ENCODE measurements at places on chromosomes 3 and 15. TPM values are rescaled to one million over a fixed set of nuclear protein-coding genes. Genes with fewer than 3 reads are reported as not detected.

GRCh38 chr3:31502803-31503221 lies 29.9 kb upstream of the STT3B start:
- no peak overlapping the region for H3K27ac ChIP-seq
- DNase-seq = no peak
- H3K36me3 ChIP-seq = no peaks in the 10 kb centered on the region
- H3K4me1 ChIP-seq = peaks cover 20% of the 10 kb centered on the region
- no peak overlapping the region for H3K4me3 ChIP-seq

GRCh38 chr15:75763137-75763611 lies 50.5 kb upstream of the CSPG4 start:
- no peak overlapping the region for H3K27ac ChIP-seq
- H3K36me3 ChIP-seq = no peaks in the 10 kb centered on the region
- DNase-seq = no peak
- peaks cover 11% of the 10 kb centered on the region for H3K4me1 ChIP-seq
- no peaks in the 10 kb centered on the region for H3K27me3 ChIP-seq

GRCh38 chr15:48283396-48284145 lies 47.7 kb upstream of the DUT start:
- peaks cover 5% of the 10 kb centered on the region for H3K4me1 ChIP-seq
- no peak overlapping the region for H3K4me3 ChIP-seq
- peaks cover 12% of the 10 kb centered on the region for H3K27me3 ChIP-seq
- H3K27ac ChIP-seq = no peak overlapping the region
- no peak for DNase-seq

GRCh38 chr3:113261063-113261625 lies 49.8 kb downstream of the BOC start:
- no peak overlapping the region for H3K4me3 ChIP-seq
- DNase-seq = no peak
- H3K27me3 ChIP-seq = peaks cover 15% of the 10 kb centered on the region
- no peaks in the 10 kb centered on the region for H3K36me3 ChIP-seq
- H3K27ac ChIP-seq = no peak overlapping the region
- H3K4me1 ChIP-seq = no peaks in the 10 kb centered on the region

GRCh38 chr3:177824190-177824786 lies 627.0 kb upstream of the TBL1XR1 start:
- no peak overlapping the region for H3K27ac ChIP-seq
- DNase-seq = no peak
- no peak overlapping the region for H3K4me3 ChIP-seq
- peaks cover 9% of the 10 kb centered on the region for H3K4me1 ChIP-seq
- no peaks in the 10 kb centered on the region for H3K36me3 ChIP-seq

SLC28A1 gene
- not detected for total RNA-seq

DNA sequence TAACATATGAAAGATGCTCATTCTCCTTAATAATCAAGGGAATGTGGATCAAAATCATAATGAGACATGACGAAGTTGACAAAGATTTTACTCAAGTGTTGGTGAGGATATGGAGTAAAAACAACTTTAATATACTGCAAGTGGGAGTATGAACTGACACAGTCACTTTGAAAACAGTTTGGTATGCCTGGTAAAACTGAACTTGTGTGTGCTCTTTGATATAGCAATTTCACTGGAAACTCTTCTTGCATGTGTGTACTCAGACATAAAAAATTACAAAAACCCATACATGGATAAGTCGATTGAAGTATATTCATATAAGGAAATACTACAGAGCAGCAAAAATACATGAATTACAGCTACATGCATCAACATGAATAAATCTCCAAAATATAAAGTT lies 182.5 kb downstream of the NFKBIZ start:
- H3K27ac ChIP-seq = no peak overlapping the region
- H3K4me3 ChIP-seq = no peak overlapping the region
- peaks cover 8% of the 10 kb centered on the region for H3K4me1 ChIP-seq

GRCh38 chr15:99507504-99508310 lies 58.1 kb upstream of the MEF2A start:
- H3K4me1 ChIP-seq = peaks cover 43% of the 10 kb centered on the region
- H3K4me3 ChIP-seq = no peak overlapping the region
- peak; percentile 47 for DNase-seq
- H3K36me3 ChIP-seq = no peaks in the 10 kb centered on the region
- H3K27me3 ChIP-seq = no peaks in the 10 kb centered on the region

CRABP1 gene
- total RNA-seq = not detected

DNA sequence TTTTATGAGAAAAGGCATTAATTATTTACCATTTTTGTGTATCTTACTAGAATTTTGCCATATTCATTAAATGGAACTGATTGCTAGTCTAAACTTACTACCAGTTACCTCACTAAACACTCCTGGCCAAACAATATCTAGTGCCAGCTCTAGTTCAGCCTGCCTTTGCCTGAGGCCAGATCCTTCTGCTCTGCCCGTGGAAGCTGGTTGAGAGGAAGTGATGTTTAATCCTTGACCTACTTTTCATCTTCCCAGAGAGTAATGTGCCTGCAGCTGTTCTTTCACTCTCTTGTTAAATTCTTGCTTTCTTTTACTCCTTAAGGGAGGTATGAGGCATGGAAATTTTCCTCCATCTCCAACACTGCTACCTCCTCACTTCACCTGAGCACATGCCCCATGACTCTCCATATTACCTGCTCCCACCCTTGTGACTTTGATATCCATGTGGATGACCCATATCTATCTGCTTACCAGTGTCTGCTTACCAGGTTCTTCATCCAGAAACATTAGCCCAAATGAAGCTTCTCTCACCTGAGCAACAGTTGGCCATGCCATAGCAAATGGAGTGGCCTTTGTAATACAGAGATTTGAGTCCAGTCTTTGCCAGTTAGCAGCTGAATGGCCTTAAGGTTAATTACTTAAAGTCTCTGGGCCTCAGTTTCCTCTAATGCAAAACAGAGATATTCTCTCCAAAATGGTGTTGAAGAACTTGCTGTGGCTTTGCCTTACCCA lies 53.4 kb downstream of the UBE2E1 start:
- H3K4me3 ChIP-seq = no peak overlapping the region
- H3K4me1 ChIP-seq = peaks cover 30% of the 10 kb centered on the region
- H3K27me3 ChIP-seq = no peaks in the 10 kb centered on the region
- DNase-seq = peak; percentile 50

DNA sequence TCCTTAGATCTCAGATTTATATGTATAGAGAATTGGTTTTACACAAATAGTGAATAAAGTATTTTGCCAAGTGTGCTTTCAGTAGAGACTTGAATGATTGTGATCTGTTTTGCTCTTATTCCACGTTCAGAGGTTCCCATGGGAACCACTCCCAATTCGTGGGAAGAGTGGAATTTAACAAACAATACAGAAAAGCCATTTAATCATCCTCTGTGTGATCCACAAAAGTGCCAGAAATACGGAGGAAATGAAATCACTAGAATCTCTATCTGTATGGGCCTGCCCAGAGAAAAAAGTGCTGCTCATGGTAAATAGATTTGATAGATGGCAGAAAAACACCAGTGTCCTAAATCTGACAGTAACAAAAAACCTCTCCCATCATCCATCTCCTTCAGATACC lies 56.0 kb downstream of the CNTN4 start:
- H3K36me3 ChIP-seq = no peaks in the 10 kb centered on the region
- no peaks in the 10 kb centered on the region for H3K27me3 ChIP-seq
- H3K27ac ChIP-seq = no peak overlapping the region
- H3K4me3 ChIP-seq = no peak overlapping the region
- no peaks in the 10 kb centered on the region for H3K4me1 ChIP-seq
- DNase-seq = no peak

DNA sequence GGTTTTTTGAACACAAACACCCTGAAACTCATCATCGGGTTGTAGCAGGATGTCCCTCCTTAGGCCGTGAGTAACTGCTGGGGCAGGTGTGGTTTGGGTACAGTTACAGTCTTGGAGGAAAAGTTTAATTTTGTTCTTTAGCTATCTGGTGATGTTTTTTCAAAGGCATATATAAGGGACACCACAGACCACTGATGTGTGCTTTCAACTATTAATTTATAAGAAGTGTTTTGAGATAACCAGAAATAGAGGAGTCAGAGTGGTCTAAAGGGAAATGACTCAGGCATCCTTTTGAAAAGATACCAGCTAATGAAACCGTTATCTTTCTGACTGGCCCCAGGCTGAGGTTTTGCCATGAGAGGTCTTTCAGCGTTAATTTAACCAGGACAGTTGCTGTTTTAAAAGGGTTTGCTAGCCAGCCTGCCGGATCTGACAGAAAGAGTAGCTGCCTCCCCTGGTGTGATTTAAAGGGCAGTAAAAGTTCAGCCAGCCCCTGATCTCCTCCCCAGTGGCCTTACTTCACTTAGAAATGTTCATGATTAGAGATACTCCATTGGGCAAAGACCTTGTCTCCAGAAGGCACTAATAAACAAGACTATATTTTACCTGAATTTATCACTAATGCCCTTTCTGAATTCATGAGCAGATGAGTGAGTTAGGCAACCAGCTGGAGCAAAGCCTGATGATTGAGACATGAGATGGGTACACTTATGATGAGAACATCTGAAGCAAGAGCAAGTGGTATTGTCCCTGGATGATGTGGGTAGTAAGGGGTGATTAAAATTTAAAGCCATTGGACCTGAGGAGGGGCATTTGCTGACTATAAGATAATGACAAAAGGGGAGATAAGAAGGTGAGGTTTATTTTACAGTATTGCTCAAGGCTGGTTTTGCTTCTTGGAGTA lies 482.5 kb upstream of the TBL1XR1 start:
- peaks cover 25% of the 10 kb centered on the region for H3K4me1 ChIP-seq
- no peak overlapping the region for H3K4me3 ChIP-seq
- no peaks in the 10 kb centered on the region for H3K27me3 ChIP-seq
- H3K27ac ChIP-seq = peak overlapping the region; percentile 26
- H3K36me3 ChIP-seq = no peaks in the 10 kb centered on the region

COX5A gene
- total RNA-seq = 317 TPM

GTF2A2 gene
- total RNA-seq = 192 TPM

DNA sequence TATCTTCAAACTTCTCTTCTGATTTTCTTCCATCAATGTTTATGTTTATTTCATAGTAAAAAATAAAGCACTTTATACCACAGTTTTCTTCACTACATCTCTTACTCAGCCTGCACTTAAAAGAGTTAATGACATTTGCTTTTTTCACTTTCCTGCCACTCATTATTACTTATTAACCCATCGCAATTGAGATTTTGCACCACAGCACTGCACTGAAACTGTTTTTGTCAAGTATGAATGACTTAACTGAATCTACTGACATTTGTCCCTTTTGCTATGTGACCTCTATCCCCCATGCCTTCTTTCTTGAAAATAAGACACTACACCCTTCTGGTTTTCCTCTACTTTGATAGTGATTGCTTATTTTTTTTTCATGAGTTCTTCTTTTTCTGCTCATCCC lies 739.7 kb upstream of the DPPA4 start:
- no peaks in the 10 kb centered on the region for H3K4me1 ChIP-seq
- no peak overlapping the region for H3K4me3 ChIP-seq
- no peaks in the 10 kb centered on the region for H3K36me3 ChIP-seq
- H3K27me3 ChIP-seq = no peaks in the 10 kb centered on the region
- DNase-seq = no peak
- no peak overlapping the region for H3K27ac ChIP-seq

GRCh38 chr3:63617391-63617790 lies 35.1 kb upstream of the SNTN start:
- no peak for DNase-seq
- no peaks in the 10 kb centered on the region for H3K4me1 ChIP-seq
- no peak overlapping the region for H3K4me3 ChIP-seq
- no peak overlapping the region for H3K27ac ChIP-seq

DNA sequence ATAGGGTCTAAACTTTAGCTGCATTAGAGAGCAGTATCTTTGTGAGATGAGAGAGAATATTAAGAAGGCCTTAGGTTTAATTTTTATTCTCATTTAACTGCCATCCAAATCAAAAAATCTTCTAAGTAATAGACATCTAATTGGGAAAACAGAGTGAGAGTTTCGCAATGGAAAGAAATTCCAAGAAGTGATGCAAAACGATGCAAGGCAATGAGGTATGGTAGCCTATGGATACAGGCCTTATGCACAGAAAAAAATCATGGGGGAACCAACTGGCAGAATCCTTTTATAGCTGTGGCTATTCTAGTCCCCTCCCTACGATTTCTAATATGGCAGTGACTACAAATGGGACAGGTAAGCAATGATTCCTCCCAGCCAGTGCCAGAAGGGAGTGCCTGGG lies 225.9 kb downstream of the GREM1 start:
- H3K4me1 ChIP-seq = no peaks in the 10 kb centered on the region
- no peak overlapping the region for H3K4me3 ChIP-seq
- DNase-seq = no peak

DNA sequence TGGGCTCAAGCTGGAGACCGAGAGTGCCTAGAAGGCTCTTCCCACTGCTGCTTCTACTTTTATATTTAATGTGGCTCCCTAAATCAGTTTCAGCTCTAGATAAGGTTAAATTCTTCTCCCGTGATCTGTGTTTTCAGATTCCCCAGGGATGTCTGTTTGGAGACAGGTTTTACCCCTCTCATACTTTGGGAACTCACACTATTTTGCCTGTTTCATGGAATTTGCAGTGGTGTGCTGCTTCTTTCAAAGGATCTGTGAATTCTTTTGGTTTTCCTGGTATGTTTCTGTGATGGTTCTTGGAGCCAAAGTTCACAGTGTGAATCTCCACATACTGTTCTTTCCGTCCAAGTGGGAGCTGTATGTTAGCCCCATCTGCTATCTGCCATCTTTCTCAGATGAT lies 238.3 kb upstream of the SLITRK3 start:
- no peak for DNase-seq
- no peak overlapping the region for H3K4me3 ChIP-seq
- no peak overlapping the region for H3K27ac ChIP-seq
- H3K36me3 ChIP-seq = no peaks in the 10 kb centered on the region

DNA sequence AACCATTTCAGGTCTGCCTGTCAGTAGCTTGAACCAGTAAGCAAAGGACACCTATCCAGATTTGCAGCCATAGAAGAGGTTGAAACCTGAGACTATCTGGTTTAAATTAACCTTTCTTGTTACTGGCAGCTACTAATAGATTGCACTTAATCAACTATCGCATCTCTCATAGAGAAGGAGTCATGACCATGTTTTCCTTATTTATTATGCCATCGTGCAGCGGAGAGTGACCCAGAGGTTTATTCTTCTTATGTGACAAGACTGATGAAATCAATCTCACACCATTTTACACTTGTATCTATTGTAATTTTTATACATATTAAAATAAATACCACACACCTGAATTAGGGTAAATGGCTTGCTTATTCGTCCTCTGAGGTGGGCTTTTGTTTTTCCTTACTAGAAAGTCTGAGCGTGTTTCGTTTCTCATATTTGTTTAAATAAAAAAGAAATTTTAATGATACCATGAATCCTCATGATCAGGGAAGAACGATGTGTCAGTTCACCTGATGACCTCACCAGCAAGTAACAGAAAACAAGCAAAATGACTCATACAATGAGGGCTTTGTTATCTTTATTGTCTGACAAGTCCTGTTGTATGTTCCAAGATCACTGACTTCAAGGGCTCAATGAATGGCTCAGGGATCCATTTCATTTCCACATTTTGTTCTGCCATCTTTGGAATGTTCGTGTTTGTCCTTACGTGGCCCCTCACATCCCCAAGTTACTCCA lies 379.5 kb upstream of the DPH6 start:
- H3K36me3 ChIP-seq = no peaks in the 10 kb centered on the region
- no peaks in the 10 kb centered on the region for H3K4me1 ChIP-seq
- H3K4me3 ChIP-seq = no peak overlapping the region
- H3K27ac ChIP-seq = no peak overlapping the region

- peaks cover 6% of the 10 kb centered on the region for H3K4me1 ChIP-seq
- H3K36me3 ChIP-seq = no peaks in the 10 kb centered on the region
- no peak overlapping the region for H3K4me3 ChIP-seq
- peak; percentile 45 for DNase-seq
- no peaks in the 10 kb centered on the region for H3K27me3 ChIP-seq
These were observed 380.5 kb upstream of the TPRG1 start for GRCh38 chr3:188791311-188791710.

ANKUB1 gene
- not detected for total RNA-seq
